Uterine smooth muscle cell (primary cell): ENCODE measurements at places on chromosomes 3 and 15. TPM values are rescaled to one million over a fixed set of nuclear protein-coding genes. Genes with fewer than 3 reads are reported as not detected.

The GPR176 gene
- total RNA-seq = 135 and 142 TPM in 2 replicates

The SLCO2A1 gene
- total RNA-seq = under 0.01 TPM in 1 of 2 replicates, not detected in the other

The PLSCR4 gene
- total RNA-seq = 7.0 and 18.1 TPM in 2 replicates

The ADAMTS9 gene
- total RNA-seq = 1.1 and 2.1 TPM in 2 replicates

The OR5K2 gene
- not detected in 2 replicates for total RNA-seq
